ENCODE measurements at places on chromosomes 4 and X. TPM values are rescaled to one million over a fixed set of nuclear protein-coding genes. Genes with fewer than 3 reads are reported as not detected.
A peak's percentile ranks its signal among the peaks of the same experiment; 100 is the strongest.

DNA sequence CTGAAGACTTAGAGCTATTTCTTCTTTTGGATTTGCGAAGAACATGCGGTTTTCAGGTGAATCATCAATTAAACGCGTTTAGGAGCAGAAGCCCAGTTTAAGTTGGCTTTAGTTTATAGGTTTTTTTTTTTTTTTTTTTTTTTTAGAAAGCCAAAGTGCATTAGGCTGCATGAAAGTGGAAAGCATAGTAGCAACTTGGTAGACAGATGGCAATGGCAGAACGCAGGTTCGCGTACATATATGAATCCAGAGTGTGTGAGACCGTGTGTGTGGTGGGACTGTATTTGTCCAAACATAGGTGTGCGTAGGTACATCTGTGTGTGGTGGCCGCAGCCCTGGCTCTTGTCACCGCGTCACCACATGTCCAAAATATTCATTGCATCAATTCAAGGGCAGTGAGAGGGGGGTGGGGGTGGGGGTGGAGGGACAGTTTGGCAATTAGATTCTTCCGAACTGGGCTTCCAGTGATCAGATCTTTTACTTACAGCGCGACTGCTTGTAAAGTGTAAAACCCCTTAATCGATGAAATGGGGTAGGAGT lies 901 bp downstream of the JADE1 start:
- no peaks in the 10 kb centered on the region for H3K36me3 ChIP-seq
- DNase-seq, result peak; percentile 10
- H3K4me3 ChIP-seq, result peak overlapping the region; percentile 79
- H3K4me1 ChIP-seq, result peaks cover 8% of the 10 kb centered on the region
- H3K27ac ChIP-seq, result peak overlapping the region; percentile 91
- H3K27me3 ChIP-seq, result no peaks in the 10 kb centered on the region

DNA sequence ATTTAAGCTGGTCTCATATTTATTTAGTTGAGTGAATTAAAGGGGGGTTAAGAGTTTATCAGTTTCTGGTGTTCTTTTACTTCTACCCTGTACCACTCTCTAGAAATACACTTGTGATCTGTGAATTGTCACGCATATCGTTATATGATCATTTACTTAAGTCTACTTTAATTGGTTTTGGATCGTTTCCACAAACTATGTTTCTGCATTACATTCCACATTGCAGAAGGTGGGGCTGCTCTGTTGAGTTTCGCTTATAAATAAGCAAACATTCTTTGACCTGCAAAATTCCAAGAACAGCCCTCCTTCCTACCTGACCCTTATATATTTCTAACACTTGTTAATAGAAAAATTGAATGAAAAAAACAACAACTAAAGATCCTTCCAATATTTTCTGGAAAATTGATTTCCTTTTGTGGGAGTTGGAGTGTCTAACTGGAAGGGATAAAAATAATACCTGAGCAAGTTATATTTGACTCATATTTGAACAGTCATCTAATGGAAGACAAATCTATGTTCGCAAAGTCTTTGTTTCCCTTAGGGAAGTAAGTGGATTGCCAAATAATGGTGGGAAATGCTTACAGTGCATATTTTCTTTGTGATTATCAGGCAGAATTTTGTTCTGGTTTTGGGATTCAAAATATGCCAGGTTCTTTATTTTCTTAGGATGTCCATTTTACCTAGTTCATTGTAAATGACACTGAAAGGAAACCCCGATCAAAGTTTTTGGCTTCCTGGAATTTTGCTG lies 152.7 kb downstream of the RELL1 start:
- no peaks in the 10 kb centered on the region for H3K4me1 ChIP-seq
- H3K36me3 ChIP-seq, result no peaks in the 10 kb centered on the region
- DNase-seq, result no peak
- no peaks in the 10 kb centered on the region for H3K27me3 ChIP-seq
- no peak overlapping the region for H3K27ac ChIP-seq
- no peak overlapping the region for H3K4me3 ChIP-seq

MRPS18C gene
- 11.1 TPM for total RNA-seq

SYAP1 gene
- total RNA-seq, result 53.2 TPM

GRCh38 chr4:34309383-34309906 lies 1934.9 kb downstream of the ARAP2 start:
- H3K27me3 ChIP-seq, result no peaks in the 10 kb centered on the region
- DNase-seq, result no peak

GRCh38 chr4:19402581-19403065 lies 849.1 kb upstream of the SLIT2 start:
- no peak for DNase-seq
- H3K4me3 ChIP-seq, result no peak overlapping the region
- H3K27me3 ChIP-seq, result no peaks in the 10 kb centered on the region
- no peaks in the 10 kb centered on the region for H3K4me1 ChIP-seq
- H3K36me3 ChIP-seq, result no peaks in the 10 kb centered on the region

DNA sequence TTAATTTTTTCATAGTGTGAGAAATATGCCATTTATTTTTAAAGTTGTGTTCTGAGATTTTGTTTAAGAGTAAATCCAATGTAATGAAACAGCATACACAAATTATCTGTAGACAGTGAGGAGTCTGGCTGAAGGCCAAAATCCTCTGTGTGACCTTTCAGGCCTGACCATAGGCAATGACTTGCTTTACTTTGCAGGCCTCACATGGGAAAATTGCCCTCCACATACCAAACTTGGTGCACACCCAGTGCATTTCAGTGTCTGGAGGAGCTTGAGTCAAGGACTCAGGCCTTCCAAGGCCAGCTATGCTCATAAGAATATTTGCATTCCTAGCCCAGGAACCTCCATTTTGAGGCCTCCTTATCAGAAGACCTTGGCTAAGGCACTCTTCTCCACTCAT lies 430.1 kb downstream of the GABRG1 start:
- no peak overlapping the region for H3K27ac ChIP-seq
- no peak overlapping the region for H3K4me3 ChIP-seq
- no peaks in the 10 kb centered on the region for H3K27me3 ChIP-seq
- DNase-seq, result no peak
- H3K4me1 ChIP-seq, result no peaks in the 10 kb centered on the region
- H3K36me3 ChIP-seq, result no peaks in the 10 kb centered on the region

- no peaks in the 10 kb centered on the region for H3K36me3 ChIP-seq
- DNase-seq, result no peak
- H3K27ac ChIP-seq, result no peak overlapping the region
- H3K27me3 ChIP-seq, result no peaks in the 10 kb centered on the region
- H3K4me3 ChIP-seq, result no peak overlapping the region
These were observed 349.5 kb upstream of the CPXCR1 start for GRCh38 chrX:88397551-88397950.
